ENCODE measurements at places on chromosomes 5 and 9. TPM values are rescaled to one million over a fixed set of nuclear protein-coding genes. Genes with fewer than 3 reads are reported as not detected.

- no peak for DNase-seq
These were observed 139.3 kb downstream of the LHFPL2 start for GRCh38 chr5:78509145-78509865.

- no peak for DNase-seq
These were observed 57.9 kb downstream of the TGFBR1 start for GRCh38 chr9:99162759-99163364.

GRCh38 chr5:136420168-136420898, 55.0 kb upstream of the TRPC7 start:
- DNase-seq = no peak

DNA sequence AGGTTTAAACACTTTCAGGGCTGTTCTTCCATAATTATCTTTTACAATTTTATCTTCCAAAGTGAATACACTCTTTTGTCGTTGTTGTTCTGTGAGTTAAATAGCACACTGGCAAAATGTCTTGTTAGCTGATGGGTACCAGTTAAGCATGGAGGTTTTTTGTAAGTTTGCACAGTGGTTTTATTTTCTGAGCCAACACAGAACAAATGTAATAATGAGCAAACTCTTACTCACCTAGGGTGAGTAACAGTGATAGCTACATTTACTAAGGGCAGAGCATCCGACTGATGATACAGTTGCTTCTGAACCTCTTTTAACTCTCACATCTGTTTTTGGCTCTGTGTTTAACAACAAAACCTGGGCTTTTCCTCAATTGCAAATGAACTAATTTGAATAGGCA, 103.2 kb downstream of the CTNND2 start:
- DNase-seq = no peak

- no peak for DNase-seq
These were observed 10.0 kb downstream of the HBEGF start for GRCh38 chr5:140336388-140336787.

GRCh38 chr5:15837551-15838289, 337.7 kb downstream of the FBXL7 start:
- DNase-seq = no peak

GRCh38 chr5:143583409-143583808, 179.9 kb upstream of the NR3C1 start:
- no peak for DNase-seq

- no peak for DNase-seq
These were observed 343.0 kb upstream of the SGCD start for GRCh38 chr5:155983954-155984353.

DNA sequence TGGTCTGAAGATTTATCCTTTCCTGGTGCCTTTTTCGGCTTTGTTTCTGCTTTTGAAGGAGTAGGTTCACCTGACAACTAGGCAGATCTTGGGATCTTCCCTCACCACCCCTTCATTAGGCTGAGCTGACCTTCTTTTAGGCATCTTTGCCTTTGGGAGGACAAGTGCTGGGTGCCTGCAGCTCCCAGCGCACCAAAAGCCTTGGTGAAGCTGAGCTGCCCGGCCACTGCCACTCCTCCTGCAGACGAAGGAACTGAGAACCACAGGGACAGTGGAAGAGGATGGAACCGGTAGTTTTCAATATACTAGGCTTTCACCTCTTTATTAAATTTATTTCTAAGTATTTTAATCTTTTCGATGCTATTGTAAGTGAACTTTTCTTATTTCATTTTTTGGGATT, 16.8 kb upstream of the MARCOL start:
- no peak for DNase-seq

SPACA9 gene
- 0.64 TPM for total RNA-seq

PLPP7 gene
- total RNA-seq = not detected

TAF11L5 gene
- not detected for total RNA-seq

IFNA13 gene
- total RNA-seq = not detected

SRP19 gene
- 50.0 TPM for total RNA-seq

NAIP gene
- total RNA-seq = 17.9 TPM

All from CD8-positive, alpha-beta T cell (primary cell).